ENCODE measurements at places on chromosomes 4 and X.

GRCh38 chrX:47097018-47097417 is 18.8 kb downstream of the RGN start:
- no peak for DNase-seq

GRCh38 chrX:154018518-154019060 is 1.1 kb downstream of the IRAK1 start:
- no peak for DNase-seq

DNA sequence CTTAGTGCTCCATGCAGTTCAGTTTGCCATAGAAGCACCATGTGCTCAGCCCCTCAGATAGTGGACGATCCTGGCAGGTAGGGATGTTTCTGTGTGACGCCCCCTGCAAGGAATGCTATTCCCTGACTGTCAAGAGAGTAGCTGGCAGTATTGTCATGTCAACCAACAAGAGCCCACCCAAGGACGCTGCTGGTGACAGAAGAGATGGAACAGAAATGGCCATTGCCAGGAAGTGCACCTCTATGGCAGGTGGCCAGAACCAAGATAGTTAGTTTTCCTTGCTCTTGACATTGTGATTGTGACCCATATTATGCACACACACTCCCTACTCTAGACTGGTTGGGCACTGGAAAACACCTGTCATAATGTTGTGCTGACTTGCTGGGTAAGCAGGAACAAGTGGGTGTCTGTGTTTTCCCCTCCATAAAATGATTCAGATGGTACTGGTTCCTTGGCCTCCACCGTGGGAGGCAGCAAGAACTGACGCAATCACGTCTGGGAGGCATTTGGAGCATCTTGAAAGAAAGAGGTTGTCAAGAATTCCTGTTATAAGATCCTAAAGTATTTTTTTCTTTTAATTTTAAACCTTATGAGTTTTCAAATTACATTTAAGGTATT is 507.9 kb downstream of the MID1IP1 start:
- no peak for DNase-seq

DNA sequence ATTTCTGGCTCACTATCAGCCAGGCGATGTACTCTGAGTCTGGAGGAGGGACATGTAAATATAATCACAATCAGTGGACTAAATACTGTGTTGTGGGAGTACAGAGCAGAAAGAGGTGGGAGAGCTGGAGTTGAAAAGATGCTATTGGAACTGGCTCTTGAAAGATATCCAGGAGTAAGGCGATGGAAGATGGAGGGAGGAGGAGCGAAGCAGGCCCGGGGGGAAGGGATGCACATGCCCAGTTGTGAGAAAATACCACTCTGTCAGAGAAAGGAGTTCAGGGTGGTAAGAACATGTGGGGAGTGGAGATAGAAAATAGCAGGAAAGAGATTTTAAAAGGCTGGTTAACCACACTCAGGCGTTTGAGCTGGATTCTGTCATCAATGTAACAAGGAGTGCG is 216.9 kb upstream of the ETNPPL start:
- DNase-seq = no peak

GRCh38 chr4:158836828-158837449 is 68.1 kb downstream of the FNIP2 start:
- DNase-seq = no peak

- peak; percentile 35 for DNase-seq
Measured at GRCh38 chr4:1401409-1402020, 4.7 kb downstream of the NKX1-1 start.

DNA sequence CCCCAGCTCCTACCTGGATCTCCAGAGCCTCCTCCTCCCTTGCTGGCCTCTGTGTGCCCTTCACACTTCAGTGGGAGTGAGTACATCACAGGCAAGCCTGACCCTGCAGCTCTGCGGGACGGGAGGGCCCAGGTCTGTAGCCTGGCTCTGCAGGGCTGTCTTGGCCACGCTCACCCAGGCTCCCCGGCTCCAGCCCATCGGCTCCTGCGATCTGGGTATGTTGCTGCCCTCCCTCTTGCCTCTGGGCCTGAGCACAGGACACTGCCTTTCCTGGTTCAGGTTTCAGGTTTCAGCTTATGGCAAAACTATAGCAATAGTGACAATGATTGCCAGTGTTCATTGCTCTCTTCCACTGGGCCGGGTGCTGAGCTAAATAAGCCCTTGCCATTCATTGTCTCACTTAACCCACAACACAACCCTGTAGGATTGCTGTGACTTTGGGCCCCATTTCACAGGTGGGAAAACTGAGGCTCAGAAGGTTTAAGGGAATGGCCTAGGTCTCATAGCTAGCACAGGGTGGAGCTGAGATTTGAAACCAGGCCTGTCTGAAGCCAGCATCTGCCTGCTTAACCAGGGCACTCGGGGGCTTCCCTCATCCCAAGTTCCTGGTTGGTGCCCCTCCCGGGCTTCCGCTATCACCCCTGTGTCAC is 44.6 kb upstream of the SORCS2 start:
- no peak for DNase-seq

DNA sequence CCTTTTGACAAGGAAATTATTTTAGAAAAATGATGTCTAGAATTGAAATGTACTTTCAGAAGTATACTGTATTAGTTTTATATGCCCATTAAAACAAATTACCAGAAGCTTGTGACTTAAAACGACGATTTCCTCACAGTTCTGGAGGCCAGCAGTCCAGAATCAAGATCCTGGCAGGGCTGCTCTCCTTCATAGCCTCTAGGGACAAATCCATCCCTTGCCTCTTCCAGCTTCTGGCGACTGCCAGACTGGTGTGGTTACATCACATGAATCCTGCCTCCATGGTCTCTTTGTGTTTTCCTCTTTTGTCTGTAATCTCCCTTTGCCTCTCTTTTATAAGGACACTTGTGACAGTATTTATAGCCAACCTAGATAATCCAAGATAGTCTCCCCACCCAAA is 97.1 kb downstream of the IQCM start:
- no peak for DNase-seq

DNA sequence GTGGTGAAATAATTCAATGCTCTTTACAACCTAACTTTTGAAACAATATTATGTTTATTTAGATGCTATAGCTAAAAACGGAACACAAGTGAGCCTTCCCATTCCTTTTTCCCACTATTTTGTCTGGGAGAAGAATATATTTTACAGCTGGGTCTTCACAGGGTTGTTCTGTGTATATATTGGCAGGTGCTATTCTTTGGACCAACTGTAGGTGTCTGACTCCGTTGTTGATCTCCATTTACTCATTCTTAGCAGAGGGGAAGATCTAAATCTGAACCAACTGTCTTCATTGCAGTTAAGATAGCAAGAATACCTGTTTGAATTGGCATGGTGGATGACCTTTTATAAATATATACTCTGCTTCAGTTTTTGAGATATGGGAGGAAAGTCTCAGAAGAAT is 257.4 kb downstream of the CFAP299 start:
- no peak for DNase-seq

- DNase-seq = no peak
Measured at GRCh38 chrX:140141444-140142029, 176.2 kb upstream of the CXorf66 start.

DNA sequence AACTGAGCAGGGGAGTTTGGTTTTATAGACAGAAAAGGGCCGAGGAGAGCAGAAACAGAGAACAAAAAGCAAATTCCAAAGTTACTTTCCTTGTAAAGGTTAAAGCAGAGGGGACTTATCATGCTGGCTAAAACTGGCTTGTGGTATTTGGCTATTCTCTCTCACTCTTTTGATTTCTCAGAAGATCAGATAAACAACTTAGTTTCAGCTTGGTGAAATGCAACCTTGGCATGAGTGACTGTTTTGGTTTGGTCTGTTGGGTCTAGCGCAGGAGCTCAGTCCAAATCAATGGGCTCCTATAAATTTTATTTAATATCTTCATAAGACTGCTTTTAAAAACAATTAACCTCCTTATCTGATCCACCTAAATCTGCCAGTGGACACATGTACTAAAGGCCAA is 47.3 kb upstream of the KIAA1210 start:
- DNase-seq = no peak

DNA sequence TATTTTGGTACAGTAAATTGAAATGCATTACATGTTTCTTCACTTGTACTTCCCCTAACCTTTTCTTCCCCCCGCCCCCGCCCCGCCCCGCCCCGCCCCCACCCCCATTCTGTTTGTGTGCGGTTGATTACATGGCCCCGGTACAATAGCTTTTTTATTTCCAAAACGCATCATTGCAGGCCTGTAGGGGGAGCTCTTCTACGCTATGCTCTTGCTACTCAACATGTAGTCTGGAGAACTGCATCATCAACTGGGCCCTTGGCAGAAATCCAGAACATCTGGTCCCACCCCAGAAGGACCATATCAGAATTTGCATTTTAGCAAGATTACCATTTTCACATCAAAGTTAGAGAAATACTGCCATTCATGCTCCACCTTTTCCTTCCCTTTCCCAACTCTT is 333.3 kb upstream of the DDX53 start:
- DNase-seq = no peak

GRCh38 chr4:107896646-107897045 is 34.7 kb upstream of the CYP2U1 start:
- DNase-seq = no peak

- no peak for DNase-seq
Measured at GRCh38 chr4:141645611-141646340, 9.4 kb downstream of the IL15 start.

DNA sequence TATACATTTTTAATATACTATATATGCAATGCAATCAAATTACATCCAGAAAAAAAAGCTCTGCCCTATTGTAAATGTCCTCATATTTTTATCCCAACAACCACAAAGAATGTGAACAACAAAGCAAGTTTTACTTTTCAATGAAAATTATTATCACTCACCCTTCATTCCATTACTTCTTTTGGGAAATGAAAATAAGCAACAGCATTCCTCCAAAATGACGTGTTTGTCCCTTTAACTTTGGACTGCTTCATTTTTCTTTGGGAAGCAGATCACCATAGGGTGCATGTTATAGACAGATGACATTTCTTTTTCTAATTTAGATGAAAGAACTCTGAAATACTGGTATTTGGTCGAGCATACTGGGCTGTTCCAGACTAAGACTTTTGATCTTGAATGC is 667.1 kb upstream of the BOD1L1 start:
- no peak for DNase-seq
